ENCODE measurements at places on chromosomes 6 and 20.

DNA sequence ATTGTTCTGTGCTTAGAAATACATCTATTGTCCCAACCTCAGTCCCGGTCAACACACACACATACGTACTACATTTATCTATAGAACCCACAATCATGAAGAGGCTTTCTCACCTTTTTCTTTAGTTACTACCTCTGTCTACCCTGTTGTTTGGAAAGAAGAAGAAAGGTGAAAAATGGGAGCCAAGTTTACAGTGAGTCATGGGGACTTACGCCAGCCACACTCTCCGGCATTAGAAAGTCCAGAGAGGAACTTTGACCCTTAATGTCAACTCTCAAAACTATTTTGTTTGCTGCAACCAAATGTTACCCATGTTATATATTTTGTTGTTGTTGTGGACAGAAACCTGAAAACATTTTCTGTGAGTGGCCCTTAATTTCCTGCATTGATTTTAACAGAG is 259.1 kb downstream of the ZFAND3 start:
- no peak for DNase-seq

DNA sequence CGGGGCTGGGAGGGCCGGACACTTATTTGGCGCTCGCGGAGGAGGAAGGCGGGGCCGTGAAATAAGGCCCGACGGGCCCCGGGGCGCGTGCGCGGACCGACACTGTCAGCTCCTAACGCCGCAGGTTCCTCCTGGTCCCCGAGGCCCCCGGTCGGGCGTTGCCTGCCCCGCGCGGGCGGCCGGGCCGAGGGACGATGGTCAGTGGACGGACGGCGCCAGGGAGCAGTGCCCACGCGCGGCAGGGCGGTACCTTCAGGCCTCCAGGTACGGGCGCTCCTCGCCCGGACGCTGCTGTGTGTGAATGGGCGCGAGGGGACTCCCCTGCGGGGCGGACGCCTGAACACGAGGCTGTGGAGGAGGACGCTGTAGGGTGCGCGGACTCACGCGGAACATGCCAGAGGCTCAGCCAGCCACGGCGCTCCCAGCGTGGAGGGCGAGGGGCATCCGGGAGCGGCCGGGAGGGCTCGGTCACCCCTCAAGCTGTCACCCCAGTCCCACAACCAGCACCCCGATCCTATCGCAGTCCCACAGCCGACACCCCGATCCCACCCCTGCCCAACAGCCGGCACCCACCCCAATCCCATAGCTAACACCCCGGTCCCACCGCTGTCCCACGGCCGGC is 339 bp upstream of the GMEB2 start:
- DNase-seq: peak; percentile 87

- no peak for DNase-seq
Measured at GRCh38 chr20:9359561-9360308, 154.7 kb upstream of the LAMP5 start.

- DNase-seq: no peak
Measured at GRCh38 chr20:6920991-6921613, 153.6 kb downstream of the BMP2 start.

- DNase-seq: no peak
Measured at GRCh38 chr20:63258781-63259180, 4.5 kb upstream of the NKAIN4 start.

DNA sequence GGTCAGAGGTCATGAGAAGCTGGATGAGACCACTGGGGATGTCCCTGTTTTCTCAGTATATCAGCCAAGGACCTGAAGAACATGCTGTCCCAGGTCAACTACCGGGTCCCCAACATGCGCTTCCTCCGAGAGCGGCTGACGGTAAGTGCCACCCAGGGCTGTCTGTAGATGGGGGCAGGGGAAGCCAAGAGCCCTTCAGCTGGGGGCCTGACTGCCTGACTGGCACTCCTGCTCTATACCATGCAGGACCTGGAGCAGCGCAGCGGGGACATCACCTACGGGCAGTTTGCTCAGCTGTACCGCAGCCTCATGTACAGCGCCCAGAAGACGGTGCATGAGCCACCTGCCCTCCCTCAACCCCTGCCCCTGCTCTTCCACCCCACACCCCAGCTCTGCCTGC is 25.1 kb downstream of the PLCG1 start:
- no peak for DNase-seq

DNA sequence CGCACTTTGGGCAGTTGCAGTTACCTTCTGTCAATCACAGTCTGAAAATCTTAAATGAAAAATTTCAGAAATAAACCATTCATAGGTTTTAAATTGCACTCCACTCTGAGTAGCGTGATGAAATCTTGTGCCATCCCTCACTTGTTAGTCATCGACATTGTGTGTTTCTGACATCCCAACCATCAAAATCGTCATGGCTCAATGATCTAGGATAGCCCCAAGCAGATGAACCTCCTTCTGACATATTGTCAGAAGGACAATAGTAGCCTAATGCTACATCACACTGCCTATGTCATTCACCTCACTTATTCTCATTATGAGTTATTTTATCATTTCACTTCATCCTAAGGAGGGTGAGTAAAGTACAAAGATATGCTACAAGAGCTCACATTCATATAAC is 284.8 kb downstream of the PTPRK start:
- DNase-seq: no peak

GRCh38 chr6:57302477-57302876 is 15.0 kb upstream of the PRIM2 start:
- DNase-seq: no peak

DNA sequence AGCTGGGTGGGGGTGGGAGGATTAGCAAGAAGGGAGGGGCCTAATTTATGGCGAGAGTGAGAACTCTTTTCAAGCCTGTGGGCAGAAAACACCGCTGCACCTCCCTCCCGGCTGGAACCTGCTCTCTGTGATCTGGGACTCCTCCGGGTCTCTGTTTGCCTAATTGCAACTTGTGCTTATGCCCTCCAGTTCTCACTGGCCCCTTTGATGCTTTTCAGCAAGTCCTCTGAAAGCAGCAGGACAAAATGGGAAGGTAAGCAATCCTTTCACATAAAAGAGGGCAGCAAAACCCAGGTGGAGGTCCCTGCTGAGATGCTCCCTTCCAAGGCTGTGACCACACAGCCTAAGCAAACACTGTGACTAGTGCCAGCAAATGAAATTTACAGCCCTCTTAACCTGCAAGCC is 523.0 kb upstream of the FLRT3 start:
- DNase-seq: peak; percentile 25

- no peak for DNase-seq
Measured at GRCh38 chr20:52675375-52675774, 296.8 kb upstream of the TSHZ2 start.

- DNase-seq: no peak
Measured at GRCh38 chr6:84902354-84902928, 138.0 kb upstream of the TBX18 start.

GRCh38 chr6:35829306-35829705 is 24.2 kb downstream of the LHFPL5 start:
- DNase-seq: no peak

DNA sequence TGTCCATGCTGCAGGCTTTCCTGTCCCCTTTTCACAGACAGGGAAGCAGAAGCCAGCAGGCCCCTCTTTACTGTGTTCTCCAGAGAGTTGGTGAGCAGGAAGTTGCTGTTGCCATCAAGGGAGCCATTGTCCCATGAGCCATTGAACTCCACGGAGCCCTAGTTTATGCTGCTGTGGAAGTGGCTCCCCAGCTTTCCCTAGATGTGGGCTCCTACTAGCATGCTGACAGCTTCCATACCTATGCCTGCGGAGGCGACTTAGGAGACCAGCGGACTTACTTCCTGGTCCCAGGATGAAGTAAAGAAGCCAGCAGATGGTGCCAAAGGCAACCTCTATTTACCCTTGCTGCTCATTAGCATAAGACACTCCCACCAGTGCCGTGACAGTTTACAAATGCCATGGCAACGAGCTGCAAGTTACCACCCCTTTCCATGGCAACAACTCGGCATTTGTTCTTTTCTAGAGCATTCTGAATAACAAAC is 30.8 kb upstream of the FKBP1A start:
- DNase-seq: no peak

DNA sequence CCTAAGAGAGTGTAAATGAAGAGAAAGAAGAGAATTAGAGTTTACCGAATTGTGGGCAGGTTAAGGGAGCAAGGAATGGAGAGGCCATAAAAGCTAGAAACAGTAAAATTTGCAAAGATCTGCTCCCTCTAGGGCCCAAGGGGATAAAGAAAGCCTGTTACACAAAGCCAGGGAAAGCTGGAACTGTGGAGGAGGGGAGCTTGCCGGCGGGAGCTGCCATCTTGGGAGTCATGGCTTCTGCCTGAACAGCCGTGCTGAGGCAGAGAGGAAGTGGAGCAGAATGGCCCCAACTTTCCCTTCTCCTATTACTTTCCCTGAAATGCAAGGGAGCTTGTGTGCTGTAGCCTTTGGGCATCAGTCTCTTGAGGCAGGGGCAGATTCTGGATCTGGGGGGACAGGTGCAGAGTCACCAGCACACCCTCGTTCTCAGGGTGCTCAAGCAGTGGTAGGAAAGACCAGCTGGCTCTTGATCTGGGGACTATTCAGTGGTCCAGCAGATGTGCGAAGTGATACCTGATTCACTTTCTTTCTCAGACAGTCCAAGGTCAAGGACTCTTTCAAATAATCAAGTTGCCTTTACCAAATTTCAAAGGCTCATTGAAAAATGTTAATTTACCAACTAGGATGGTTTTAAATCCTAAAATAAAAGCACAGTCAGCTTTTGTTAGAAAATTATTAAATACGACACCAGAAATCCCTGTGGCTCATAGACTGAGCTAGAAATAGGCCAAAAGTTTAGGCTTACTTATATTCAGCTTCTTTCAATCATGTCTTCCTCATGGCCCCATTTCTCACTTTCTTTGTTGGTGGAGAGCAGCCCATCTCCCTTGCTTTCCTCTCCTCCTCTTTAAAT is 25.7 kb downstream of the LAMA4 start:
- no peak for DNase-seq

DNA sequence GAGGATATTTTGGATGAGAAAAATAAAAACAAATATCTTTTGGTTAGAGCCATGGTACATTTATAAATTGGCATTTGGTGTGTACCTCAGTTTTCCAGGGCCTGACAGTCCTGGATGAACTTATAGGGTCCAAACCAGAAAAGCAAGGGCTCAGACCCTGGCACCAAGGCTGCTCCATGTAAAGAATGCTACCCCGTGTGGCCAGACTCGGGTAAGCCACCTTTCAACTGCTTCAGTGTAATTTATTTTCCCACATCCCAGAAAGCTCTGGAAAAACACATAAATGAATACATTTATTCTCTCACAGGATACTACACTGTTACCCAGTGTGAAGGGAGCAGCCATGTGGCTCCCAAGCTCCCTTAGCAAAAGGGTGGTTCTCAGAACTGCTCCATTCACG is 13.8 kb downstream of the MRPL14 start:
- DNase-seq: no peak

DNA sequence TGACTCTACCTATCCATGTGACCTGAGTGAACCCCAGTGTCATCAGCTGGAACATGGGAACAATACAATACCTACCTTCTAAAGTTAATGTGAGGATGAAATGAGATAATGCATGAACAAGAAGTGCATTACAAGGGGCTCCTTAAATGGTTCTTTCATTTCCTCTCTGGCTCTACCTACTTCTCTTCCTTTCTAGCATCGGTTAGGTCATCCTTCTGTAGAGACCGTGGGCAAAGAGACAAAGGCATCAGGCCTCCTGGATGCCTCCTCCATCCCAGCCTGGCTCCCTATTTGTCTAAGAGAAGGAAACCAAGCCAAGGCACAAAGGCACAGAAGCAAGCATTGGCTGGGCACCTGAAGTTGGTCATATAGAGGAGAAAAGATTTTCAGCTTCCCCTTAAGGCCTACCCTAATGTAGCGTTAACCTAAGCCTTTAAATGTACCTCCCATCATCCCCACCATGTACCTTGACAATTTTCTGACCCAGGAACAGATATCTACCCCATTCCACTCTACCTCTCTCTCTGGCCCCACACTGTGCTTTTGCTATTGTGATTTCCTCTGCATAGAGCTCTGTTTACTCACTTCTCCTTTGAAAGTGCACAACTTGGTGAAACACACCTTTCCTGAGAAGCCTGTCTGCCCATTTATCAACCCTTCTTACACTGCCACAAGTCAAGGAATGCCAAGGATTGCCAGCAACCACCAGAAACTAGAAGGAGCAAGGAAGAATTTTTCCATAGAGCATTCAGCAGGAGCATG is 86.6 kb downstream of the GCLC start:
- no peak for DNase-seq

- DNase-seq: no peak
Measured at GRCh38 chr6:89347825-89348224, 4.7 kb downstream of the UBE2J1 start.

- no peak for DNase-seq
Measured at GRCh38 chr6:13760307-13761304, 49.0 kb upstream of the RANBP9 start.

GRCh38 chr6:157253017-157253416 is 70.3 kb downstream of the TMEM242 start:
- no peak for DNase-seq

- no peak for DNase-seq
Measured at GRCh38 chr6:149246691-149247384, 70.7 kb upstream of the TAB2 start.

- DNase-seq: peak; percentile 64
Measured at GRCh38 chr6:139474145-139475108, 100.0 kb upstream of the CITED2 start.

DNA sequence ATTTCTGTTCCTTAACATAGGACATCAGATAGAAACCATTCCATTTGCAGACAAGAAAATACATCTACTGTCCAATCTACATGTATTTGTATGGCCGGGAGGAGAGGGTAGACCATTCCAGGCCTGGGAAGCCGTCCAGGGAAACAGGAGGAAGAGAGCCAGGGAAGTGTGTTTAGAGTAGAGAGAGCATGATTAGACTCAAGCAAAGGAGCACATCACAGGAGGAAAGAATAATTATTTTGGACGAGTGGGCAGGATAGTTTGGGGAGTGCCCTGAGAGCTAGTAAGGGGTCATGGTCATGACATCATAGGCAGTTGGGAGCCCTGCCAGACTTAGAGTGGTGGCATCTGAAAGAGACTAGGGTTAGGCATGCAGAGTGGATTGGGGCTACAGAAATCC is 250.0 kb downstream of the HIVEP2 start:
- no peak for DNase-seq

DNA sequence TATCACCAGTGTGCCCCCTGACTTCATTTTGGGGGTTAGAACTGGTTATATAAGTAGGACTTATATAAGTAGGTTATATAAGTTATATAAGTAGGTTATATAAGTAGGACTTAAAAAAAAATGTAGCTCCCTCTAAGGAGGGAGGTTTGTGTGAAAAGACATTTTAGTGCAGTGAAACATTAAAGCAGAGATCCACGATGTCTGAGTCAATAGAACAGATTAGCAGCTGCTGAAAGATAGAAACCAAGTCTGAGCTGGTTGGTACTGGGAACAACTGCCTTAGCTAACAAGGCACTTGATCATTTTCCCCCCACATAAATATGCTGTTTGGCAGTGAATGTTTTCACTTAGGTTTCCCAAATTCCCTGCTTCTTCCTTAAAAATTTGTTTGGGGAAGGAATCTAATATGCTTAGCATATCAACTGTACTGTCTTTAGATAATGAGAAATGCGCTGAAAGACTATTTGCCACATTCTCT is 2.1 kb upstream of the RPS12 start:
- DNase-seq: peak; percentile 33

Data from left renal pelvis (tissue), 4 donors.